A549 treated with RU486 at 1 μM for 4 hours (cell line): ENCODE measurements at places on chromosomes 2 and 18. TPM values are rescaled to one million over a fixed set of nuclear protein-coding genes. Genes with fewer than 3 reads are reported as not detected.

CYP27C1 gene
- total RNA-seq, result 4.1 to 5.4 TPM (median 4.9 TPM) in 5 replicates

OBSL1 gene
- 17.0 to 24.0 TPM (median 20.1 TPM) in 5 replicates for total RNA-seq

EML6 gene
- total RNA-seq, result 0.92 to 1.4 TPM (median 1.0 TPM) in 5 replicates

SCYGR4 gene
- total RNA-seq, result not detected in 5 replicates

CELF4 gene
- not detected in 5 replicates for total RNA-seq

NLRC4 gene
- total RNA-seq, result not detected in 5 replicates
